A172 (cell line): ENCODE measurements at places on chromosomes 4 and X.

DNA sequence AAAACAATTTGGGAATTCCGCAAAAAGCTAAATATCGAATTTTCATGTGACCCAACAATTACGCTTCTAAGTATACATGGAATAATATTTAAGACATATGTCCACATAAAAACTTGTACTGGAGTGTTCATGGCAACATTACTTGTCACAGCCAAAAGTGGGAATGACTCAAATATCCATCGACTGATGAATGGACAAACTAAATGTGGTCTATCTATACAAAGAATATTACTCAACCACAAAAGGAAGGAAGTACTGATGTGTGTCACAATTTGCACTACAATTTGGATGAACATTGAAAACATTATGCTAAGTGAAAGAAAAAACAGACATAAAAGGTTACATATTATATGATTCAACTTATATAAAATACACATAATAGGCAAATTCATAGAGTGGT lies 71.9 kb downstream of the AFF2 start:
- DNase-seq: no peak

DNA sequence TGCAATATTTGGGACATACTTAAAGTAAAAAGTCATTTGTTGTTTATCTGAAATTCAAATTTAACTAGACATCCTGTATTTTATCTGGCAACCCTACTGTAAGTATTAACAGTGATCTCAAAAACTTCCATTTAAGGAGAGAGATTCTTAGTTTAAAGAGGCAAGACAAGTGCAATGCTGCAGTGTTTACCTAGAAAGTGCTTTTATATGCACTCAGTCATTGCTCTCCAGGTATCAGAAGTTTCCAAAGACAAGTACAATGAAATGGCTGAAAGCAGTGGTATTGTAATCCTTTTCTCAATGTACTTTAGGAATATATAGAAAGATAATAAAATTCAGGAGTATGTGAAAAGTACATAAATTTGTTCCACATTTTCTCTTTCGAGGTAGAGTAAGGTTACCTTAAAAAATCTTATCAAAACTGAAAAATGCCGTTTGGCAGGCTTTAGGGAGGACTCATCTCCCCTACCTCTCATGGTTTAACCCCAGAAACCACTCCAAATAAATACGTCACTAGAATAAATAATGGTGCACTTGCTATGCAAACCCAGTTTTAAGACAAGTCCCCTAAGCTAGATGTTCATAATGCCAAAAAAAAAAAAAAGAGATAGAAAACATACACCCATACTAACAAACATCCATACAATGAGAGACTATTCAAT lies 45.7 kb downstream of the ELF2 start:
- DNase-seq: no peak

DNA sequence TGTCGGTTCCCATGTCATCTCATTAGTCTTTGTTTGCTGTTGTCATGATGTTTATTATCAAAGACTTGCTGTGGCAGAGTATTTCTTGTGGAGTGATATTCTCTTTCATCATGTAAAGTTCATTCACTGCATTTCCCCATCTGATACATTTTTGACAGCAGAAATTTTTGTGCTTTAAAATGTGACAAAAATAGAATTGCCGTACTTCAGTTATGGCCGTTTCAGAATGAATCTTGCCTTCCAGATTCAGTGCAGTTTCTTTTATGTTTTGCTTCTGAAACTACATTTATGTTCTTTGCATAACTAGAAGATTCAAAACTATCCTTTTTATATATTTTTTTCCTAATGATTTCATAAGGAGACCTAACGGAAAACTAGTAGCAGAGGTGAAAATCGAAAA lies 10.0 kb downstream of the CSTF2 start:
- no peak for DNase-seq

DNA sequence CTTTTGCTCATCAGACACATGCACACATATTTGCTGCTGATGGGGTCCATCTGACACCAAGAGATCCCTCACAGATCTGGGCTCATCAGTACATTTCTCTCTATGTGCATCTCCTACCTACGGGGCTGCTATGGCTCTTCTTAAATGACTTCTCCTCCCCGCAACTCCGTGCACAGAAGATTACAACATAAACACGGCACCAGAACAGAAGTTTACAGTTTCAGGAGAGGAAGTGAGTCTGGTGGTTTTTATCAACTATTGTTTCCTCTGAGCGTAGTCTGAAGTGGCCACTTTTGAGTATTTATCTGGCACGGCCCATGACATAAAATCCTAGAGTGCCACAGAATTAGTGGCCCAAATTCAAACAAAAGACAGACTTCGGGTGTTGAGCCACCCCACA lies 263.8 kb downstream of the PRDM5 start:
- no peak for DNase-seq

DNA sequence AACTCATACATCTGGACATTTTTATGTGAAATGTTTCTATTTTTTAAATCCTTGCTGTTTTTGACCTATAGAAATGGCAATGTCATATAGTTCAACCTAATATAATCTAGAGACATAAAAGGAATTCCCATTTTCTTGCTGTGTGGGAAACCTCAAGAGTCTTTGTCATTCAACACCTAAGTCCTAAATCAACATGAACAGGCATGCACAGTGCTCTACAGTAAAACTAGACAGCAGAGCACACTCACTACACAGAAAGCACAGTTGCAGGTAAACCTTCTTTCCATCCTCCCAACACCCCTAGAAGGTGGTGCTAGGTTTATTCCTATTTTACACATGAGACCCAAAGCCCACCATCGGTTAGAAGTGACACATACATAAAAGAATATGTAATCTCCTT lies 79.1 kb upstream of the C1QTNF7 start:
- no peak for DNase-seq

DNA sequence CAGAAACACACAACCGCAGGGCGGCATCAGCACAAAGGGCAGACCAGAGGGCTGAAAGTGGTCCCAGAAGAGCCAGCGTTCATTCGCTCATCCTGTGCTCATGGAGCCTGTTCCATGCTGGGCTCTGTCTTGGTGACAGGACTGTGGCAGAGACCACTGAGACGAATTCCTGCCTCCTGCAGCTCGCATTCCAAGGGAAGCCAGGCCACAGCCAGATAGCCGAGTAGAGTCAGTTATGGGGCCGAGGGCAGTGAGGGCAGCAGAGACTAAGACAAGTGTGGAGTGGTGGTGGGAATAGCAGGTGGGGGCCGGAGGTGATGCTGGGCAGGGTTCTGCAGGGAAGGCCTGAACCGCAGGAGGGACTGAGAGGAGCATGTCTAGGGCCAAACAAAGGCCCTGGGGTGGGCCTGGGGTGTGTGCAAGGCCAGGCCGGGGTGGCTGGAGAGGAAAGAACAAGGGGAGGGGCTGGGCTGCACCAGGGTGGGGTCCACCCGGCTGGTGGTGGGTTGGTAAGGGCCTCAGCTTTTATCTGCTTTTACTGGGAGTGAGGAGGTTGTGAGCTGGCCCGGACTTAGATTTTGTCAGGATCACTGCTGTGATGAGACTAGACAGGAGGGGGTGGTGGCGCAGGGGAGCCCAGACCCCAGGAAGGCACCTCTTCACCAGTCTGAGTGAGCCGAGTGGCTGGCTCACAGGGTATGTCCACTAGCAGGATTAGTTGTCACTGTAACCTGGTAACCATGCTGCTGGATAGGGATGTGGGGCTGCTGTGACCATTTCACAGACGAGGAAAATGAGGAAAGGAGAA lies 6.3 kb downstream of the PSAPL1 start:
- no peak for DNase-seq

- no peak for DNase-seq
These were observed 11.2 kb downstream of the MSX1 start for GRCh38 chr4:4870576-4871241.

- no peak for DNase-seq
These were observed 330.8 kb upstream of the KLF3 start for GRCh38 chr4:38333219-38333618.

GRCh38 chr4:108115168-108115526 lies 53.6 kb downstream of the LEF1 start:
- DNase-seq: no peak

DNA sequence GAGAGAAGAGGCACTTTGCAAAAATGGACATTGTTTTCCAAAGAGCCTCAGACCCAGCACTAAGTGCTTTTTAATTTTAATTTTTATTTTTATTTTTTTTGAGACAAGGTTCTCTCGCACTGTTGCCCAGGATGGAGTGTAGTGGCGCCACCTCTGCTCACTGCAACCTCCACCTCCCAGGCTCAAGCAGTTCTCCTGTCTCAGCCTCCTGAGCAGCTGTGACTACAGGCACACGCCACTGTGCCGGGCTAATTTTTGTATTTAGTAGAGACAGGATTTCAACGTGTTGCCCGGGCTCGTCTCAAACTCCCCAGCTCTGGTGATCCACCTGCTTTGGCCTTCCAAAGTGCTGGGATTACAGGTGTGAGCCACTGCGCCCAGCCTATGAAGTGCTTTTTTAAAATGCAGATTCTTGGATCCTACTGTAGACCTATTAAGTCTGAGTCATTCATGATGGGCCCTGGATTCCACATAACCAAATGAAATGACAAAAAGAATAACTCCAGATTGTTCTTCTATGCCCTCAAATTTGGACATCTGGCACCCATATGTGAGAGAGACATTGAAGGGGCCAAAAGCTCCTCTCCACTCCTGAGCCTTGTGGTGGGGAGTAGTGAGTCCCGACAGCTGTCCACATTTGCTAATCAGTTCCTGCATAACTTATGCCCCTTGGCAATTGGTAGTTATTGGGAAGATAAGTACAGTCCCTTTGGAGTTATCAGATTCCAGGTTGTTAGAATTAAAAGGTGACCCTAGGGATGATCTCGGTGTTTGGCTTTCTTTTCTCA lies 3.6 kb downstream of the NOCT start:
- no peak for DNase-seq

DNA sequence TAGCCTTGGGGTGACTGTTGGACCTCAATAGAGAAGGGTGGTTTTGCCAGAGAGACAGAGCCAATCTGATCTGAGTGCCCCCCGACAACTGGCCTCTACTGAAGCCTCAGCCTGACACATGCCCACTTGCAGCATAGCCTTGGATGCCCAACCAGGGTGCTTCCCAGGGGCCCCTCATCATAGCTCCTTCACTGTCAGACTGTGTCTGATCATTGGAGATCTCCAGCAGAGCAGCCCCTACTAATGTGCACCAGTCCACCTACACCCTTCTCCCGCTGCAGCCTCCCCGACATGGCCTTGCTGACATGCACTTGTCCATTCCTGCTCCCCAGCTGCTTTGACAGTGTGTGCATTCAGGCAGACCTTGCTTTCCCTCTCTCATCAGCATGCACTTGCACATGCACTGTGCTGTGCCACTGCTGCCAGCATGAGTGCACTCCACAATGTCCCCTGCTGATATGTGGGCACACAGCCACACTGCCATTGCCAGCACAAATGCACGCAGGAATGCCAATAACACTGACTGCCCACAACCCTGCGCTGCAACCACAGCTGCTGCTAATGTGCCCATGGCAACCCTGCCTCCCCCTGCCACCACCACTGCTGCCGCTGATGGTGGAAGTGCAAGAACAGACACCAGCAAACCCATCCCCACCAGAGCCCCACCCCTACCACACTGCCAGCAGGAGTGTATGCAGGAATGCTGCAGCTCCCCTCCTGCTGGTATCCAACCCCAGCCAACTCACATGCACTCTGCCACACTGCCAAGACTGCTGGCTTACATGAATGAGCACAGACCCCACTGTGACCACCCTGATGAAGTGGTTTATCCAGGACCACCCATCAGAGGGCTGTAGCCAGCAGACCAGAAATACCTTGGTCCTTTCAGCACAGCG lies 68.1 kb upstream of the ZMAT1 start:
- no peak for DNase-seq

GRCh38 chr4:998096-998691 lies 5.0 kb upstream of the SLC26A1 start:
- DNase-seq: no peak

GRCh38 chr4:37749398-37749988 lies 63.3 kb upstream of the RELL1 start:
- DNase-seq: no peak

- peak; percentile 3 for DNase-seq
These were observed 12.0 kb downstream of the MAB21L2 start for GRCh38 chr4:150593996-150594395.

DNA sequence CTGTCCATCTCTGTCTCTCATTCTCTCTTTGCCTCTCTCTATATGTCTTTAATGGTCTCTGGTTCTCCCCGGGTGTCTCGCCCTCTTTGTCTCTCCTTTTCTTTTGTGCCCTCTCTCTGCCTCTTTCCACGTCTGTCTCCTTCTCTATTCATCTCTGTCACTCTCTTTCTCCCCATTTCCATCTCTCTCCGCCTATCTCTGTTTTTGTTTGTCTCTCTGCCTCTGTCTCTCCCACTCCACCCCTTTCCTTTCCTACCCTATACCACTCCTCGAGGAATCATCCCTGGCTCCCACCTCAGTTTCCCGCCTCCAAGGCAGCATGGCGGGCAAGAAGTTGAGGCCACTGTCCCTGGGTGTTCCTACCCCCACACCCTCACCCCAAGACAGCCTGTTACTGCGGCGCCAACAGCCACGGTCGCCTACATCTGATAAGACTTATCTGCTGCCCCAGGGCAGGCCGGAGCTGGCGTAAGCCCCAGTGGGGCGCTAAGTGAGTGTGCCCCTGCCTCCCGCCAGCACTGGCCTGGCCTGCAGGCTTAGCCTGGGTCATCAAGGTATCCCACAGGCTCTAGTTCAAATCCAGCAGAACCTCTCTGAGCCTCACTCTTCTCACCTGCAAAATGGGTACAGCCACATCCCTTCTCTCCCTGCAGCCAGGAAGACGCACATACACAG lies 713 bp upstream of the GATA1 start:
- DNase-seq: no peak

- no peak for DNase-seq
These were observed 390.1 kb downstream of the PDGFC start for GRCh38 chr4:156581282-156582063.

DNA sequence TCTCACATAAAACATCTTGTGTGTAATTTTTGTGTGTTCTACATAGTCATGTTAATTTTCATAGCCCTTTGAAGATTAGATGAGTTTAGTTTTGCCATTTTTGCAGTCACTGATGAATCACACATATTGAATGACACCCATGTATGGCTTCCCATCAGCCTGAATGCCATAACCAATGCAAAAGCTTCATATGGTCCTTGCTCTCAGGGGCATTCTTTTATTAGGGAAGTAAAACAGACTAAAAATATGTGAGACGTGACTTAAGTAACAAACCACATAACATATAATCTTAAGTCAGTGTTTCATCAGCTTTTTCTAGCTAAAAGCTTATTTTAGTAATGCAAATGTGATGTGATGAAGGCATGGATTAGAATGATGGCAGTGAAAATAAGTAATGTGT lies 8.2 kb downstream of the SLC25A4 start:
- no peak for DNase-seq

- DNase-seq: no peak
These were observed 32.5 kb downstream of the FSTL5 start for GRCh38 chr4:162131256-162131655.

DNA sequence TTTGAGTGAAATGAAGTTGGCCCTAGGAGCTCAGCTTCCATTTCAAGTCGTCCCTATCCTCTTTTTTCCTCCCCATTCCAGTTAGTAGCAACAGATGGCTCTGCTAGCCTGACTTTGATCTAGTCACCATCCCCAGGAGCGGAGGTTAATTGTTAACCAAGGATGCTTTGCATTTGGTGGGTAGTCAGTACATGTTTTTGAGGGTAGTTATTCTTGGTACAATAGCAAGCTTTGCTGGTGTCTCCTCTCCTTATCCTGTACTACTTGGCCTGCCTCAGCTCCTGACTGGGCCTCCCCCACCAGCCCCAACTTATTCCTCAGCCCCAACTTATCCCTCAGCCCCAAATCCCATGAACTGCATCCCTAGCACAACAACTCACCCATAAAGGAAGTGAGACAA lies 14.8 kb upstream of the RTL5 start:
- DNase-seq: no peak
